ENCODE measurements at places on chromosomes 7 and 10. TPM values are rescaled to one million over a fixed set of nuclear protein-coding genes. Genes with fewer than 3 reads are reported as not detected.
A peak's percentile ranks its signal among the peaks of the same experiment; 100 is the strongest.

- no peak for DNase-seq
Measured at GRCh38 chr10:130543794-130544193, 407.6 kb downstream of the GLRX3 start.

DNA sequence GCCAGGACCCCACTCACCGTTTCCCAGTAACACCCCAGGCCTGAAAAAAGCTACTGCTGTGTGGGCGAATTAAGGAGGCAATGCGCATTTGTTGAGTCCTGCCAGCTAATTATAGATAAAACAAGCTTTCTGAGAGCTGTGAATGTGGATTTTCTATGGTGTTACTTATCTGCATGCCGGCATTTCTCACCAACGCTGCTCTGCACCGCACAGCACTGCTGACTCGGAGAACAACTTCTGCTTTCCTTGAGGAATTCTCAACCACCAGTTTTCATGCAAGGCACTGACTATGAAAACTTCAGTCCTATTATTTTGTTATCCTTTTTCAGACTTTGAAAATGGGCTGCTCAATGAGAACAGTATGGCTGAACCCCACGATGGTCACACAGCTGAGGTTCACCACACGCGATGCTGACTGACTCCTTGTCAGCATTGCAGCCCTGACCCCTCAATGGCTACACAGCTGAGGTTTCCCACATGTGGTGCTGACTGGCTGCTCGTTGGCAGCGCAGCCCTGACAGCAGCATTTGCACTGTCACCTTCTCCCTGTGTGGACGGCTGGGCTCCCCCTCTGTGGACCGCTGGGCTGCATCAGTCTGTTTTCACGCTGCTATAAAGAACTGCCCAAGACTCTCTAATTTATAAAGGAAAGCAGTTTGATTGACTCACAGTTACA lies 190.6 kb downstream of the DIP2C start:
- DNase-seq, result no peak

GRCh38 chr10:34721208-34721840 lies 93.8 kb downstream of the PARD3 start:
- no peak for DNase-seq

CALHM1 gene
- 0.06 TPM for polyA plus RNA-seq

GRCh38 chr10:116878123-116878522 lies 28.8 kb downstream of the ENO4 start:
- DNase-seq, result no peak

DNA sequence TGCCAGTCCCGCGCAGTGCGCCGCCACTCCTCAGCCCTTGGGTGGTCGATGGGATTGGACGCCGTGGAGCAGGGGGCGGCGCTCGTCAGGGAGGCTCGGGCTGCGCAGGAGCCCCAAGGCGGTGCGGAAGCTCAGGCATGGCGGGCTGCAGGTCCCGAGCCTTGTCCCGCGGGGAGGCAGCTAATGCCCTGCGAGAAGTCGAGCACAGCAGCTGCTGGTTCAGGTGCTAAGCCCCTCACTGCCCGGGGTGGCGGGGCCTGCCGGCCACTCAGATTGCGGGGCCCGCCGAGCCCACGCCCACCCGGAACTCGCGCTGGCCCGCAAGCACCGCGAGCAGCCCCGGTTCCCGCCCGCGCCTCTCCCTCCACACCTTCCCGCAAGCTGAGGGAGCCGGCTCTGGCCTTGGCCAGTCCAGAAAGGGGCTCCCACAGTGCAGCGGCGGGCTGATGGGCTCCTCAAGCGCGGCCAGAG lies 14.4 kb upstream of the WASL start:
- no peak for DNase-seq

UCMA gene
- not detected for polyA plus RNA-seq

AKAP9 gene
- polyA plus RNA-seq, result 105 TPM

RHOBTB1 gene
- polyA plus RNA-seq, result 82.9 TPM

DNA sequence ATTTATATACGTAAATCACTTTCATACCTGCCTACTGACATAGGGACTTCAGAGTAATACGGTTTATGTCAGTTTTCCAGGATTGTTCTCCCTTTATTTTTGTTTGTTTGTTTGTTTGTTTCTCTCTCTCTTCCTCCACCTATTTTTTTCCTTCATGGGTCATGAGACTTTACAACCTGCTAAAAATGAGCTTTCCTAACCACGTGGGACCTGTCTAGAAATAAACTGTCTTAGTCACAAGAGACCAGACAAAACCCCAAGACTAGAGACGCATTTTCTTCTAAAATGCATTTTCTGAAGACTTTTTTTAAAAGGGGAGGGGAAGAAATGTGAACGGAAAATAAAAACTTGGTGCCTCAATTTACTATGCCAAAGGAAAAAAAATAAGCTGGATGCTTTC lies 41.1 kb upstream of the FIGNL1 start:
- DNase-seq, result no peak

DDX50 gene
- 57.0 TPM for polyA plus RNA-seq

DNA sequence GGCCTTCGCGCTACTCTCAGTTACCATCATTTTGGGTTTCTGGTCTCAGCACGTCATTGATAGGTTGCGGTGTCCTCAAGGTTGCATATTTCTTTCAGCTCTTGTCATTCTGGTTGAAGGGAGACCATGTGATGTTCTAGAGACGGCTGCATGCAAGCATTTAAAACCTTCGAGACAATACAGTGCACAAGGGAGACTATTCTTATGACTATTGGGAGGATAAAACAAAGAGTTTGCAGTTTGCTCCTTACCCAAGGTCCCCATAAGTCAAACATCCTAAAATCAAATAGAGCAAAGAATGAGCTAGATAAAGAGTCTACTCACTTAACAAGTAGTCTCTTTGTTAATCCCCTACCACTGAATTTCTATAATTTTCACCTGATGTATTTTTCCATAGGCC lies 39.1 kb downstream of the NPVF start:
- DNase-seq, result no peak

DNA sequence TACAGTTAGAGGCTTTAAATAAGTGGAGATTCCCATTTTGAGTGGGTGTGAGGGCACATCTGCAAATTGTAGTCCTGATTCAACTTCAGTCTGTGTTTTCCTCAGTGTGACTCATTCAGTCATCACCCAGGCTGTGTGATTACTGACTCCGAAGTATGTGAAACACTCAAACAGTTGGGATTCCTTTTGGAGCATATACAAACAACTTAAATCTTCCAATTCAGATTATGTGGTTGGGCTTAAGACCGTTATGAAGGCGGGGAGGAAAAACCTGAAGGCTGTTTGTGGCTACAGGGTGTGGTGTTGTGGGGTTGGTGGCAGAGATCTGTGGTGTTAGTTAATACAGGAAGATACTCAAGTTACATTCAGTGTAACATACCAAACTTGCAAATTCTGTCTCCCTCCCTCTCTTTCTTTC lies 259.7 kb upstream of the FERD3L start:
- DNase-seq, result no peak

ADAP1 gene
- 17.3 TPM for polyA plus RNA-seq

- no peak for DNase-seq
Measured at GRCh38 chr10:99341860-99342490, 12.8 kb downstream of the CNNM1 start.

GRCh38 chr10:80646366-80646765 lies 108.7 kb downstream of the SH2D4B start:
- peak; percentile 40 for DNase-seq

DNA sequence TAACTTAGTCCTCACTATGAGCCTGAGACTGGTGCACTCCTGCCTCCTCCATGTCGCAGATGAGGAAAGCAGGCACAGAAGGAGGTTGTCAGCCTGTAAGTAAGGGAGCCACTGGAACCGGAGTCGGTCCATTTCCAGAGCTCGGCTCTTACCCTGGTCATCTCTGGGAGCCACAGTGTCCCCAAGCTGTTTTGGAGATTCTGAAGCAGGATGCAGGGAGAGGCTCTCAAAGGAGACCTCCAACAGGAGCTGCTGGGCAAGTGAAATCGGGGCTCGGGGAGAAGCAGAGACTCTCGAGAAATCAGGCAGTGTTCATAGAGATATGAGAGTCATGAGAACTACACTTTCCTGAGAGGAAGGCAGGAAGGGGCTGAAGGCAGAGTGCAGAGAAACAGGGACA lies 39.0 kb downstream of the VSTM4 start:
- DNase-seq, result no peak

DNA sequence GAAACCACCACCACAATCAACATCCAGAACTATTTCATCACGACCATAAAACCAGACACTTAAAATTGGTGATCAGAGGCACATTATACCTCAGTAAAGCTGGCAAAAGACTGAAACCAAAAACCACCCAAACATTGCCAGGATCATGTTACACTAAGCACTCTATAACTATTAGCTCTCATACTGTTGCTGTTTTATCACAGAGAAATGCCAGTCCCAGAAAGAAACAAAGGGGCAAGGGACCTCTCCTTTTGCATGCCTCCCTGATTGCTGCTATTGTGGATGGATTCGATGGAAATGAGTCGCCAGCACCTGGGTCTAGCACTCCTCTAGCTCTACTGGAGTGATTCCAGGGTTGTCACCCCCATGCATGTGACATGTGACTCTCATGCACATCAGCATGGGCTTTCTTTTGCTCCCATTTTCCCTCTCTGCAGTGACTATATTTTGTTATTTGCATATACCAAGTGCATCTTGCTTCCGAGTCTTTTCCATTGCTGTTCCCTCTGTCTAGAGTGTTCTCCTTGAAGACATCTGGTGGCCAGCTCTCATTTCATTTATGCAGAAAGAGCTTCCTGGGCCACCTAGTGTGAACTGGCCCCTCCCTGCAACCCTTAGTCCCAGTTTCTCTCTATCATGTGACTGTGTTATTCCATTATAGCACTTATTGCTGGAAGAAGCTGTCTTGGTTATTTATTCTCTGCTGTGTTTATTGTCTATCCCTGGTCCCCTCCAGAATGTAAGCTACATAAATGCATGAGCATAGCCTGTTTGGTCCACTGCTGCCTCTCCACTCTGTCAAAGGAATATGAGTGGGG lies 300.6 kb downstream of the PLXNA4 start:
- no peak for DNase-seq

PON3 gene
- 1.7 TPM for polyA plus RNA-seq

OGDH gene
- polyA plus RNA-seq, result 87.9 TPM

- no peak for DNase-seq
Measured at GRCh38 chr10:4511509-4511908, 314.5 kb upstream of the AKR1E2 start.

GRCh38 chr7:15245831-15246230 lies 316.0 kb downstream of the AGMO start:
- no peak for DNase-seq

- no peak for DNase-seq
Measured at GRCh38 chr7:9181356-9181755, 747.9 kb downstream of the NXPH1 start.

TYSND1 gene
- 16.7 TPM for polyA plus RNA-seq
